Naive thymus-derived CD8-positive, alpha-beta T cell (primary cell): ENCODE measurements at places on chromosomes 13 and 19. TPM values are rescaled to one million over a fixed set of nuclear protein-coding genes. Genes with fewer than 3 reads are reported as not detected.

The GIPC1 gene
- 23.0 TPM for total RNA-seq

GRCh38 chr19:31140717-31141116, 208.5 kb downstream of the TSHZ3 start:
- H3K4me1 ChIP-seq, result no peaks in the 10 kb centered on the region
- no peak overlapping the region for H3K27ac ChIP-seq
- H3K36me3 ChIP-seq, result no peaks in the 10 kb centered on the region
- H3K4me3 ChIP-seq, result no peak overlapping the region

DNA sequence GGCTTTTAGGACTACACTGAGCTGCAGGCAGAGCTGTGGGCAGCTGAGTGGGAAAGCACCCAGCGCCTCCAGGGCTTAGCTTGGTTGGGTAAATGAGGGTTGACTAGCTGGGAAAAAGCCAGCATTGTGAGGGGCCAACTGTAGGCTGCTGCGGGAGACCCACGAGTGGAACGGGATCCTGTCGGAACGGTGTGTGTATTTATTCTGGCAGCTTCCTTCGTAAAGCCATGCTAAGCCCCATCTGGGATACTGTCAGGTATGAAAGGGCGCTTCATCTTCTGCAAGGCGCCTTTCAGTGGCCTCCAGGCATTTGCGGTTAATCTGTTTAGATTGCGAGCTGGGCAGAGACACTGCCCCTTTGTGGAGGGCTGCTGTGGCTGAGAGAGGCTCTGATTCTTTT, 39.5 kb upstream of the CNMD start:
- no peak overlapping the region for H3K27ac ChIP-seq
- DNase-seq, result no peak
- no peak overlapping the region for H3K4me3 ChIP-seq
- no peaks in the 10 kb centered on the region for H3K36me3 ChIP-seq
- H3K4me1 ChIP-seq, result no peaks in the 10 kb centered on the region
- peaks cover 4% of the 10 kb centered on the region for H3K27me3 ChIP-seq

GRCh38 chr19:16405091-16405490, 66.7 kb downstream of the EPS15L1 start:
- no peak for DNase-seq
- H3K27me3 ChIP-seq, result no peaks in the 10 kb centered on the region
- H3K4me1 ChIP-seq, result peaks cover 2% of the 10 kb centered on the region
- no peak overlapping the region for H3K4me3 ChIP-seq
- H3K27ac ChIP-seq, result no peak overlapping the region
- no peaks in the 10 kb centered on the region for H3K36me3 ChIP-seq

The TNNI3 gene
- total RNA-seq, result not detected

DNA sequence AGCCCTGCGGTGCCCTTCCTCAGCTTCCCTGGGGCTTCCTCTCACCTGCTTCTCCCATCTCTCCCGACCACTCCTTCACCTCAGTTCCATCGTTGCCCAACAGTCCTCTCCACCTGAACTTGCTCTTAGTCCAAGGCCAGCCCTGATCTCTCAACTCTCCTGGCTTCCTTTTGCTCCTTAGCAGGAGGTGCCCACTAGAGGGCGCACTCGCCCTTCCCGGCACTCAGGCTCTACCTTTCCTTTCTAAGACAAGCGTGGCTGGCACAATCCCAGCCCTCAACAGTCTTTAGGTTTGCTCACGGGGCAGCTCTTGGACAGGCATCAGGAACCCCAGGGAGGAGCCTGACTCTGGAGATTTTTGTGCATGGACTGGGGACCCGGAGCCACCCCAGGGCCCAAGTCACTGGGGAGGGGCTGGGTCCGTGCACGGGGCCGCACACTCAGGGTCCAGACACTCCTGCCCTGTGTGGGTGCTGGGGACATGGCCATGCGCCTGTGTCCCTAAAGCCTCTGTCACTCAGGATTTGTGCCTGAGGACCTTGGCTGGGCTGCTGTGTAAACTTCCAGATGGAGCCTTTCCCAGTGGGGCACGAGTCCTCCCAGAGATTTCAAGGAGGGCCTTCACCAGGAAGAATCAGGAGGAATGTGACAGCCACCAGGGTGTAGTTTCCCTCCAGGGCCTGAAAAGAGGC, 12.1 kb upstream of the CEACAM8 start:
- no peak overlapping the region for H3K4me3 ChIP-seq
- no peak overlapping the region for H3K27ac ChIP-seq
- no peaks in the 10 kb centered on the region for H3K36me3 ChIP-seq

DNA sequence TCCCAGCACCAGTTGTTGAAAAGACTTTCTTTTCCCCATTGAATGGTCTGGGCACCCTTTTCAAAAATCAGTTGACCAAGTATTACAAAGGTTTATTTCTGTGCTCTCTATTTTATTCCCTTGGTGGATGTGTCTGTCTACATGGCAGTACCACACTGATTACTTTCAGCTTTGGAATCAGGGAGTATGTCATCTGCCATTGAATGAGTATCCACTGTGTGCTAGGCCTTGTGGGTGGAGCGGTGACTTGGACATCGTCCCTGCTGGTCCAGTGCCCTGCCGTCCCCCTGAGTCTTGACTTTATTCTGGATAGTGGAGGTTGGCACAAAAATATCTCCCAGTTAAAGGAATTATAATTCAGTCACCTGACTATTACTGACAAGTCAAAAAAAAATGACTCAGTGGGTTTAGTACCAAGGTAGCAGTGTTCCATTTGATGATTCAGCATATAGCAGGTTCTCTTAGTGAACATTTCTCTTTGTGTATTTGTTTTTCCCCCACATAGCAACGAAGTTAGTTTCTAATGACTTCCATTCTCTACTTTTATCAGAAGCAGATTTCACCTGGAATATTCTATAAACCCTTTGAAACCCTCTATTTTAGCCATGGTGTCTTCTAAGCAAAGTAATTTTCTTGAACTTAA, 3.9 kb downstream of the UPF3A start:
- no peaks in the 10 kb centered on the region for H3K27me3 ChIP-seq
- H3K4me3 ChIP-seq, result no peak overlapping the region
- no peak for DNase-seq
- H3K36me3 ChIP-seq, result peaks cover 70% of the 10 kb centered on the region
- H3K4me1 ChIP-seq, result peaks cover 26% of the 10 kb centered on the region

- H3K27ac ChIP-seq, result no peak overlapping the region
- DNase-seq, result no peak
- H3K27me3 ChIP-seq, result no peaks in the 10 kb centered on the region
- peaks cover 18% of the 10 kb centered on the region for H3K36me3 ChIP-seq
- H3K4me3 ChIP-seq, result no peak overlapping the region
Observed at GRCh38 chr13:113051641-113052040, 54.0 kb upstream of the F7 start.
